Left lung (tissue), 14 donors: ENCODE measurements at places on chromosomes 11 and 22. TPM values are rescaled to one million over a fixed set of nuclear protein-coding genes. Genes with fewer than 3 reads are reported as not detected.

The MRPL17 gene
- 50.5 TPM for polyA plus RNA-seq

The IFITM5 gene
- polyA plus RNA-seq = 0.91 TPM

The CYTH4 gene
- polyA plus RNA-seq = 4.7 TPM

The PKNOX2 gene
- polyA plus RNA-seq = 18.7 TPM

The MLC1 gene
- polyA plus RNA-seq = 2.2 TPM

The RFPL1 gene
- polyA plus RNA-seq = 0.20 TPM

The CXCR5 gene
- not detected for polyA plus RNA-seq

The MS4A6E gene
- not detected for polyA plus RNA-seq

The DENND6B gene
- 18.8 TPM for polyA plus RNA-seq
